ENCODE measurements at places on chromosomes 2 and 18. TPM values are rescaled to one million over a fixed set of nuclear protein-coding genes. Genes with fewer than 3 reads are reported as not detected.
A peak's percentile ranks its signal among the peaks of the same experiment; 100 is the strongest.

- H3K4me3 ChIP-seq: no peak overlapping the region
- H3K27ac ChIP-seq: peak overlapping the region; percentile 56
- DNase-seq: no peak
- peaks cover 12% of the 10 kb centered on the region for H3K4me1 ChIP-seq
- no peaks in the 10 kb centered on the region for H3K36me3 ChIP-seq
Observed at GRCh38 chr18:43876286-43876685, 599.0 kb upstream of the SYT4 start.

DNA sequence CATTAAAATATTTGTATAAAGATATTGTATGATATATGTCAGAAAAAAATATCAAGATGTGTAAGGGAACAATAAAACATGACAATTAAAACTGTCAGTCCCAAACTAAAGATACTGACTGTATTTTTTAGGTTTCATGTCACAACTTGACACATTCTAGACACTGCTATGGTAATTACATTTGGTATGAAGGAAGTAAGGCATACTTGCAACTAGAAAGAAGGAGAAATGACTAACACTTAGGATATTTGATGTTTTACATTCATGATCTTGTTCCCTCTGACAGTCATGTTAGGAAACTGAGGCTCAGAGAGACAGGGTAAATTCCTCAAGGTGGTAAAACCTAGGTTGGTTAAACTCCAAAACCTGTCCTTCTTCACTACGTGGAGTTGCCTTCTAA lies 68.3 kb downstream of the TMEFF2 start:
- DNase-seq: no peak
- H3K4me3 ChIP-seq: no peak overlapping the region
- H3K4me1 ChIP-seq: no peaks in the 10 kb centered on the region
- no peaks in the 10 kb centered on the region for H3K36me3 ChIP-seq
- H3K27me3 ChIP-seq: no peaks in the 10 kb centered on the region

GRCh38 chr18:38690626-38691025 lies 1125.0 kb upstream of the CELF4 start:
- no peak overlapping the region for H3K4me3 ChIP-seq
- H3K36me3 ChIP-seq: no peaks in the 10 kb centered on the region
- no peak overlapping the region for H3K27ac ChIP-seq

DNA sequence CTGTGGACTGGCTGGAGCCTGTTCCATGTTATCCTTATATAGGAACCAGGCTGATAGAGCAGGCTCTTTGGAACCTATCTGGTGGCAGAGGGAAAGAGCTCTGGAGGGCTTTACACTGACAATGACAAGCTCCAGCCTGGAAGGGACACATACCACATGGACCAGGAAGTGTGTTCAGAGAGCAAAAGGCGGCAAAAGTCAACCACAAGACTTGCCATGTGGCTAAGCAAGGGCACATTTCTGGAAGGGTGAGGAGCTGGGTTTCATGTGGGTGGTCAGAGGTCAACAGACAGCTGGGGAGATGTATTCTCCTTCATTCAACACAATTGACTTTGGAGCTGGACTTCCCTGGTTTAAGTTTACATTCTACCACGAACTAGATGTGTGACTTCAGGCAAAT lies 325.2 kb downstream of the DYSF start:
- no peaks in the 10 kb centered on the region for H3K27me3 ChIP-seq
- no peak for DNase-seq
- no peaks in the 10 kb centered on the region for H3K4me1 ChIP-seq
- no peaks in the 10 kb centered on the region for H3K36me3 ChIP-seq
- H3K27ac ChIP-seq: no peak overlapping the region
- no peak overlapping the region for H3K4me3 ChIP-seq

GRCh38 chr2:205590759-205591158 lies 91.5 kb upstream of the NRP2 start:
- H3K36me3 ChIP-seq: no peaks in the 10 kb centered on the region
- DNase-seq: no peak
- H3K4me1 ChIP-seq: no peaks in the 10 kb centered on the region
- H3K27me3 ChIP-seq: no peaks in the 10 kb centered on the region

GRCh38 chr2:158619496-158619895 lies 162.7 kb downstream of the PKP4 start:
- no peaks in the 10 kb centered on the region for H3K27me3 ChIP-seq
- no peak overlapping the region for H3K4me3 ChIP-seq
- H3K27ac ChIP-seq: no peak overlapping the region
- peaks cover 29% of the 10 kb centered on the region for H3K36me3 ChIP-seq
- no peak for DNase-seq

DNA sequence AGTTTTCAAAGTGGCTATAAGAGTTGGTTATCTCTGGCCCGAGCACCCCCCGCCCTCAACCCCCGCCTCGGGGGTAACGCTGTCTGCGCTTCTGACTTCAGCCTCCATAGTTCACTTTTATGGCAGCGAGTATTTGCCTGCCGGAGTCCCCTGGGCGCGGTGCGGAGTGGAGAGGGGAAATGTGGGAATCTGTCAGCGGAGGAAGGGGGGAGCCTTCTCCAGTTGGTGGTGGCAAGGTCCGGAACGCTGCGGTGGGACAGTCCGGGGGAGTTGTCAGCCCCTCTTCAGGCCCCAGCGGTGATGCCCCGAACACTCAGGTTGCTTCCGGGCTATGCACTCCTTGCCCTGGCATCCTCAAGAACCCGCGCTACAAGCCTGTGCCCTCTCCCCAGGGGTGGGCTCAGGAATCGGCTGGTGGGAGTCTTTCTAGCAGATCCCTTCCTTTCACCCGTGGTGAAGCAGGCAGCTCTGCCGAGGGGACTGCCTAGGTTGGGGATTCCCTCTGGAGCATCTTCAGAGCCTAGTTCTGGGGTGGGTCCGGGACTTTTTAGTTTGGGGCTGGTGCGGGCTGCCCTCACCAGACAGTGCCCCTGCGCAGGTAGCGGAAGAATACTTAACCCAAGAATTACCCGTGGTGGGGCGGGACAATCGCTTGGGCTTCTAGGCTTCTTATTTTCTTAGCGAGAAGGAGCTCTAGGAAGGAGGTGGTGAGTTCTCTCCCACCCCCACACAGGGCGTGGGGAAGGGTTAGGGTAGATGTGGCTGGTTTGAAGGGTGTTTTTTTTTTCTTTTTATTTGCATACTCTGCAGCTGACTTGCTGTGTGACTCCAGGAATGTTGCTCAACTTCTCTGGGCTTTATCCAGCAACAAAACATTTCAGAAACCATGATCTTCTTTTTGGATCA lies 1.6 kb downstream of the ATOH8 start:
- no peaks in the 10 kb centered on the region for H3K36me3 ChIP-seq
- DNase-seq: no peak
- peaks cover 77% of the 10 kb centered on the region for H3K4me1 ChIP-seq
- peak overlapping the region; percentile 86 for H3K27ac ChIP-seq
- H3K27me3 ChIP-seq: no peaks in the 10 kb centered on the region

DNA sequence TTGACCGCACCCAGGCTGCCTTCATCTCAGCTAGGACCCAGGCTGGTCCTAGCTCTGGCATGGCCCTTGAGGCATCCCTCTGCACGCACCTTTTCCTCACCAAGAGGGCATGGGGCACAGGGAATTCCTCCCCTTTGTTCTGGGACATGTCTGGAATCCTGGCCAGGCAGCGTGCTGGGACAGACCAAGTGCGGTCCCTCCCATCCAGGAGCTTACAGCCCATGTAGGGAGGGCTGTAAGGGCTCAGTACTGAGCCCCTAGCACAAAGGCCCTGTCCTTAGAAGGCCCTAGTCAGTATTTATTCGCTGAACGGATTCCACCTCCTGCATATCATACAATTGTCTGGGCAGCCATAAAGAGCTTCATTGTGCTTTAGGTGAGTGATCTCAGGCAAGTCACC lies 3.0 kb downstream of the TMEM37 start:
- H3K4me3 ChIP-seq: no peak overlapping the region
- no peaks in the 10 kb centered on the region for H3K36me3 ChIP-seq
- peaks cover 23% of the 10 kb centered on the region for H3K4me1 ChIP-seq
- no peak for DNase-seq
- no peak overlapping the region for H3K27ac ChIP-seq

DNA sequence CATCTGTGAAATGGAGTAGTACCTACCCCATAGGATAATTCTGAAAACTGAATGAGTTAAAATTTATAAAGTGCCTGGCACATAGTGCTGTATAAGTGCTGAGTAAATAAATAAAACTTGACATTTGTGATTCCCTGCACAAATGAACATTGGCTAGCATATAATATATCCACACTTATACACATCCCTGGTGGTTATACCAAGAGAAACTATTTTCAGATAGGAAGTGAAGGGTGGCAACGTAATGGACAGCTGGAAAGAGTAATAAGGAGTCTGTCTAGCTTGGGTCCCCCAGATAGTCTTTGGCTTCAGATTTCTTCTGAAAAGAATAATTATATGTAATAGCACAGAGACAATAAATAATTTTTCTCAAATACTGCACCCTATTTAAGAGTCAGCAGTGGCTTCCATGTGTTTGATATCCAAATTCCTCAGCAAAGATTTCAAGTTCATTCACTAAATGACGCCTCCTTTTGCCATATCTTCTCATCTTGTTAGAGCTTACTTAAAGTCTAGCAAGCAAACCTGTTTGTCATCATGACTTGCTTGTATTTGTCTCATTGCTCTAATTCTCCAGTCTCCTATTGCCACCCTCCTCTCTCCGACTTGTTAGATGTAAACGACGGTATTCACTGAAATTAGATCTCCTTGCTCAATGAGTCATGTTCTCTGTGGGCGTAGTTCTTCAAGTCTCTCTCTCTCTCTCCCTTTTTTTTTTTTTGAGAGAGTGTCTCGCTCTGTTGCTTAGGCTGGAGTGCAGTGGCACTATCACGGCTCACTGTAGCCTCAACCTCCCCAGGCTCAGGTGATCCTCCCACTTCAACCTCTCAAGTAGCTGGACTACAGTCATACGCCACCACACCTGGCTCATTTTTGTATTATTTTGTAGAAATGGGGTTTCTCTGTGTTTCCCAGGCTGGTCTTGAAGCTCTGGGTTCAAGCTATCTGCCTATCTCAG lies 8.7 kb upstream of the ADGRF3 start:
- H3K36me3 ChIP-seq: no peaks in the 10 kb centered on the region
- peak overlapping the region; percentile 71 for H3K27ac ChIP-seq
- H3K4me3 ChIP-seq: no peak overlapping the region
- H3K27me3 ChIP-seq: no peaks in the 10 kb centered on the region
- peaks cover 44% of the 10 kb centered on the region for H3K4me1 ChIP-seq

DNA sequence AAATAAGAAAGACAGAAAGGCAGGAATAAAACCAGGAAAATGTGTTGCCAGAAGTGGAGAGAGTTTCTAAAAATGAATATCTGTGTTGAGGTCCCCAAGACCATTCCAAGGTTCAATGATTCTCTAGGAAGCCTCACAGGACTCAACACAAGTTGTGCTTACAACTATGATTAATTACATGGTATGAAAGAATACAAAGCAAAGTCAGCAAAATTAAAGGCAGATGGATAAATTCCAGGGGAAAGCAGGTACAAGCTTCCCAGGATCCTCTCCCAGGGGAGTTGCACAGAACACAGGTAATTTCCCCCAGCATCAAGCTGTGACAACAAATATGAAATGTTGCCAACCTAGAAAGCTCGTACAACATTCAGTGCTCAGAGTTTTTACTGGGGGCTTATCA lies 154.4 kb upstream of the HNMT start:
- H3K36me3 ChIP-seq: no peaks in the 10 kb centered on the region
- H3K4me1 ChIP-seq: no peaks in the 10 kb centered on the region

- H3K36me3 ChIP-seq: no peaks in the 10 kb centered on the region
- H3K4me3 ChIP-seq: no peak overlapping the region
- DNase-seq: no peak
Observed at GRCh38 chr2:104793966-104794365, 59.9 kb upstream of the POU3F3 start.

DNA sequence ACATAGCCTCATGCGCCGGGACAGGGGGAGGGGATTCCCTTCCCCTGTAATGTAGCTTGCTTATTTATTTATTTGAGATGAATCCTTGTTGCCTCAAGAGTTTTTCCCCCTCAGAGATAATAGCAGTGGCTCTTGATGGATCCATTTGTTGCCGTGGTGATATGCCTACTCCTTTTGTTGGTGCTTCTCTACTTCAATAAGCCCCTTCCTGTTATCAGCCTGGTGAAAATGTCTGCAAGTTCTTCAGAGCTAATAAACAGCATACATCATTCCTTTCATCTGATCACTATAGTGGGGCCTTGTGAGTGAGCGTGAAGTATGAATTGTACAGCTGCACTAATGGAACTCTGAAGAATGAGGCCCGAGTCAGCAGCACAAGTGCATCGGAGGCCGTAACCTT lies 19.4 kb downstream of the FZD5 start:
- H3K27me3 ChIP-seq: no peaks in the 10 kb centered on the region
- no peak overlapping the region for H3K27ac ChIP-seq
- H3K4me3 ChIP-seq: no peak overlapping the region
- DNase-seq: no peak

DNA sequence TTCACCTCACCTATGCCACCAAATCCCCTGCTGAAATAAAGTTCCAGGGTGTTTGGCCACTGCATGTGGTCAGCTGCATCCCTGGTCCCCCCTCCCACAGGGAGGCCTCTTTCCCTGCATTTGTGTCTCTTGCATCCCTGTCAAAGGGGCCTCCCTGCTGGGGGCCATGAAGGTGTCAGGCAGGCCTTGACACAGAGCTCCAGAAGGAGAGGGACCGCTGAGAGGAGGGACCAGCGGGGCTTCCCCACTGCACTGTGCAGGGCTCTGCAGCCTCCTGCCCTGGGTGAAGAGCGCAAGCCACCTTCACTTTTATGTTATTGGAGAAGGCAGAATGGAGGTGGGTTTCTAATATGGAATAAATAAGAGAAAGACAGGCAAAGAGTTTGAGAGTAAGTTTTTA lies 230.2 kb downstream of the ANKRD30B start:
- no peak for DNase-seq
- no peak overlapping the region for H3K27ac ChIP-seq
- no peaks in the 10 kb centered on the region for H3K36me3 ChIP-seq
- H3K4me1 ChIP-seq: no peaks in the 10 kb centered on the region

- DNase-seq: no peak
- no peak overlapping the region for H3K27ac ChIP-seq
- no peaks in the 10 kb centered on the region for H3K4me1 ChIP-seq
Observed at GRCh38 chr18:69727912-69728572, 219.6 kb downstream of the CD226 start.

GRCh38 chr2:87401726-87402345 lies 346.1 kb upstream of the PLGLB2 start:
- peak; percentile 60 for DNase-seq
- no peaks in the 10 kb centered on the region for H3K27me3 ChIP-seq
- H3K36me3 ChIP-seq: no peaks in the 10 kb centered on the region
- no peaks in the 10 kb centered on the region for H3K4me1 ChIP-seq

GREB1L gene
- total RNA-seq: 0.98 TPM

EFEMP1 gene
- total RNA-seq: 235 TPM

CAPN14 gene
- total RNA-seq: 4.7 TPM

PSMA8 gene
- not detected for total RNA-seq
